Frontal cortex (tissue), 4 donors: ENCODE measurements at places on chromosomes 16 and 17. TPM values are rescaled to one million over a fixed set of nuclear protein-coding genes. Genes with fewer than 3 reads are reported as not detected.

TBC1D26 gene
- total RNA-seq: 3.3 TPM

MMP25 gene
- total RNA-seq: 0.41 TPM

RAMP2 gene
- 15.9 TPM for total RNA-seq

VPS9D1 gene
- total RNA-seq: 7.7 TPM

HAGH gene
- 51.8 TPM for total RNA-seq

CYBA gene
- total RNA-seq: 24.9 TPM

NEUROD2 gene
- total RNA-seq: 44.8 TPM

RAP1GAP2 gene
- total RNA-seq: 25.3 TPM

FAM171A2 gene
- 60.7 TPM for total RNA-seq

TBC1D3H gene
- total RNA-seq: not detected

NOTUM gene
- total RNA-seq: under 0.01 TPM

HIGD1B gene
- 3.7 TPM for total RNA-seq

CFAP97D1 gene
- total RNA-seq: not detected

ITGAD gene
- total RNA-seq: not detected

TTYH2 gene
- 14.7 TPM for total RNA-seq

FOXC2 gene
- total RNA-seq: 0.41 TPM

SOCS3 gene
- total RNA-seq: 5.3 TPM

FOXL1 gene
- total RNA-seq: 0.82 TPM

IKZF3 gene
- 0.41 TPM for total RNA-seq

CCDC92B gene
- total RNA-seq: 1.2 TPM

CDC27 gene
- 153 TPM for total RNA-seq
